ENCODE measurements at places on chromosomes 16 and 17. TPM values are rescaled to one million over a fixed set of nuclear protein-coding genes. Genes with fewer than 3 reads are reported as not detected.

KRTAP4-9 gene
- not detected for total RNA-seq

DNA sequence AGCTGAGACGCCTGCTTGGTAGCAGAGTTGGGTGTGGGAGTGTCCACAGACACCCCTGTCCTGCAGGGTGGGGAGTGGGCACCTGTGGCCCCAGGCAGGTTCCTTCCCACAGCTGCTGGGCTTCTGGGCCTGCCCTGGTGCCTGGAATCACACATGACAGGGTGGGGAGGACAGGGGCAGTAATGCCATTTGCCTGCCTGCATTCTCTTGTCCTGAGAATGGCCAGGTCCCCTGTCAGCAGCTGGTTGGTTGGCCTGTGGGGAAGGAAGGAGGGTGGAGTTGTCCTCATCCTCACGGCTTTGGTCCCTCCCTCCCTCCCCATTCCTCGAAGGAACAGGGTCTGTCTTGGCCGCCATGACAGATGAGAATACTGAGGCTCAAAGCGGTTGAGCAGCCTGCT, 5.2 kb downstream of the PRSS53 start:
- no peak for DNase-seq

DNA sequence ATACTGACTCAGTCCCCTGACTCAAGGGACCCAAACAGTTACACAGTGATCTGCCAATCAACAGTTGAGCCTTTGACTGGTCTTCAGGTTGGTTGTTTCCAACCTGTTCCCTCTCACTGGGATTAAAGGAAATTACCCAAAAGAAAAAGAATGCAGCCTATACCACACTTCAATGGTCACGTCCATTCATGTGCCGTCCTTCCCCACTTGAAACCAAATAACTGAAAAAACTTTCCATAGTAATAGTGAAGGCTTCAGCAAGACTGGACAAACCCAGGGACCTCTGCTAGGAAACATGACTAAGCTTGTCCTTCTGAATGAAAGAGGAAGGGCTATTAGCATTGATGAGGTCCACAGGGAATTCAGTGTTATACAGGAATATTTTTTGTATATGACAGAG, 30.6 kb downstream of the MRPS23 start:
- no peak for DNase-seq

AIPL1 gene
- not detected for total RNA-seq

ANKRD40CL gene
- not detected for total RNA-seq

CCL8 gene
- total RNA-seq, result 1.6 TPM

Data from lower lobe of right lung (tissue), 2 donors.